Hepatic stellate cell (primary cell): ENCODE measurements at places on chromosomes 2 and 18.

- no peak for DNase-seq
Observed at GRCh38 chr18:46531482-46531881, 125.5 kb downstream of the LOXHD1 start.

- DNase-seq, result peak; percentile 65
Observed at GRCh38 chr2:205700331-205701132, 18.2 kb downstream of the NRP2 start.

- DNase-seq, result no peak
Observed at GRCh38 chr2:236177604-236177966, 9.4 kb upstream of the GBX2 start.

GRCh38 chr2:149463328-149464002 lies 124.1 kb downstream of the MMADHC start:
- DNase-seq, result no peak

DNA sequence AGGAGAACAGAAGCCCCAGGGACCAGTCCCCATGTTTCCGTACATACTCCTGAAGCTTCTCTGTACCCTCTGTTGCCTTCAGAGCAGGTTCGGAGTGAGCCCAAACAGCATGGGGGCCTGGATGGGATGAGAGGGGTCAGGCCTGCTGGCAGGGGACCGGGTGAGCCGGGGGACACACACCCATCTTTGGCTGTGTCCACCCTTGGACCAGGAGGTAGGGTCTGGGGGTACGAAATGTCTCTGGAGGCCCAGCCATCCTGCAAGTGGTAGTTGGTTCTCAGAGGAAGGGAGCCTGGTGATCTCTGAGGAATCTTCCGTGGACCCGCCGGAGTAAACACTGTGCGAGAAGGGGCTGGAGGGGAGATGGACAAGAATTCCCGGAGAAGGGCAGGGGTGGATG lies 15.3 kb downstream of the FBLN7 start:
- DNase-seq, result no peak

- peak; percentile 44 for DNase-seq
Observed at GRCh38 chr2:227876300-227876801, 4.9 kb downstream of the DAW1 start.

- DNase-seq, result no peak
Observed at GRCh38 chr2:212721026-212721451, 182.4 kb upstream of the ERBB4 start.

DNA sequence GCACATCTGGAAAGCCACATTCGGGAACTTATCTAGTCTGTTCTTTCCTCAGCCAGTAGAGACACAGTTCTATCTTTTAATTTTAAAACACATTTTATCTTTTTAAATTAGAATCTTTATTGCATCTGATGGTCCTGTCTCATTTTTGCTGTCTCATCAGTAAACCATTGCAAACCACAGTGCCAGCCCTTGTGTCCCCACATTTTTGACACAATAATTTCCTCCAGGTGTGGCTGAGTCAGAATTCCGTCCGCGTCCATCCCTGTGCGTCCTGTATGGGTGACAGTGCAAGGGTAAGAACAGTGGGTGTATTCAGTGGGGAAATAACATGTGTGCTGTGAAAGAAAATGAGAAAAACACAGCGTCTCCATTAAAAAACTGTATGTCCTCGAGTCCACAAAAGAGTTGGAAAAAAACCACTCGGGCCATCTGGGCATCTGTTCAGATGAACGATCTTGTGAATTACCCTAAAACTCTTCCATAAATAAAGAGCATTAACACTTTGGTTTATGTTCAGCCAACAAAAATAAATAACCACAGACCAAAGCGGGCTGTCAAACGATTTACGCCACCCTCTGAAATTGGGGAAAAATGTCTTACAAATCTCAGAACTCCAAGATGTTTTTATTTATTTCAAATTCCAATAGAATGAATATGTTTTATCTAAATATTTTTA lies 137.3 kb downstream of the ZNF516 start:
- no peak for DNase-seq

DNA sequence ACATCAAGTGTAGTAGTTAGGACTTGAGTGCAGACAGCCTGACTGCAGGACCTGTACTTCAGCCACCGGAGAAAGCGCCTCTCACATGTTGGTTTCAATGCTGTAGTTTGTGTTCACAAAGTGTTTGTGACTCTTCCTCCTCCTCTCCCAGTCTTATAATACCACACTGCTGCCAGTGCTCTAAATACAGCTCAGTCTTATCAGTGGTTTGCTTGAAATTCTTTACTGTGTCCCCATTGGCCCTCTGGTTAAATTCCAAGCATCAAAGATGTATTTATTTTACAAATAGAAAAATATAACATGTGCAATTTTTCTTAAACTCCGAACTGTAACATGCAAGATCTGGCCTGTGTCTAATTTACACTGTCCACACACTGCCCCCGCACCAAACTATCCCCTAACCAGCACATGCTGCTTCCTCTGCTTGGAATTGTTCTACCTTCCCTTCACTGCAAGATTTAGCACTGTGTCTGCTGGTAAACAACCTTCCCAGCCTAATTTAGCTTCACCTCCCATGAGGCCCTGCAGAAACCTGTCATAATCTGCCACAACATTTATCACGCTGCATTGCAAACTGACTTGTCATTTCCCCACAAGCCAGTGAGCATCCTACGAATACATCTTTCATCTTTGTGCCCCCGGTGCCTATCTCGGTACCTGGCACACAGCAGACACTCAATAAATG lies 77.1 kb downstream of the SUMO1 start:
- DNase-seq, result no peak

DNA sequence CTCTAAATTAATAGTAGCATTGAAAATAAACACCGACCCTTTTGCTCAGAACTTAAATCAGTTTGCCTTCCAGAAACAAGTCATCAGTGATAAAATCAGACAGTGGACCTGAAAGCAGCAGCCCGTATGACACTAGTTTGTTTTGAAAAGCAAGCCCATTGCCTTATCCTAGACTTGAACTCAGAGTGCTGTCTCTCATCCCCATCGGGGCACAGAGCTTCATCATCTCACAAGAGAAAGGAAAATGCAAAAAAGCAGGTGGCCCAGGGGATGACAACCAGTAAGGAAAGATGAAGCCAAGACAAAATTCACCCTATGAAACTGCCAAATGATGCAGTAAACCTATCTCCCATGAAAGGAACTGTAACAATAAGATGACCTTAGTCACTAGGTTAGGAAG lies 71.2 kb downstream of the CERKL start:
- no peak for DNase-seq

- no peak for DNase-seq
Observed at GRCh38 chr2:85156153-85156552, 23.0 kb downstream of the TCF7L1 start.

GRCh38 chr2:120155308-120155707 lies 67.9 kb downstream of the TMEM185B start:
- no peak for DNase-seq
